Common myeloid progenitor, CD34-positive (primary cell): ENCODE measurements at places on chromosomes 13 and 19.

DNA sequence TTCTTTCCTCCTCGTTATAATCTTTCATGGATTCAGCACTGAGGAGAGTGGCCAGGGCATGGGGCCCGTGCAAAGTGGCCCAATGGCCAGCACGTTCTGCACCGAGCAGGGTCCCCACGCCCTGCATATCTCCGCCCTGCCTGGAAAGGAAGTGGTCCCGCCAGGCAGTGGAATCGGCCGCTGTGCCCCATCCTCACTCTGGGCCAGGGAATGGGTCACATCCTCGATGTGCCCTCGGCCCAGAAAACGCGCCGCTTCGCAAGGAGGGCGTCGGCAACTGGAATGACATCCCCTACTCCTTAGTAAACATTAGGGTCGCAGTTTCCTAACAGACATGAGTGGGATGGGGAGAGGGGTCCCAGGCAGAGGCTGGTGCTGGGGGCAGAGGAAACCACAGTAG, 90.7 kb downstream of the ZNF254 start:
- DNase-seq, result no peak

DNA sequence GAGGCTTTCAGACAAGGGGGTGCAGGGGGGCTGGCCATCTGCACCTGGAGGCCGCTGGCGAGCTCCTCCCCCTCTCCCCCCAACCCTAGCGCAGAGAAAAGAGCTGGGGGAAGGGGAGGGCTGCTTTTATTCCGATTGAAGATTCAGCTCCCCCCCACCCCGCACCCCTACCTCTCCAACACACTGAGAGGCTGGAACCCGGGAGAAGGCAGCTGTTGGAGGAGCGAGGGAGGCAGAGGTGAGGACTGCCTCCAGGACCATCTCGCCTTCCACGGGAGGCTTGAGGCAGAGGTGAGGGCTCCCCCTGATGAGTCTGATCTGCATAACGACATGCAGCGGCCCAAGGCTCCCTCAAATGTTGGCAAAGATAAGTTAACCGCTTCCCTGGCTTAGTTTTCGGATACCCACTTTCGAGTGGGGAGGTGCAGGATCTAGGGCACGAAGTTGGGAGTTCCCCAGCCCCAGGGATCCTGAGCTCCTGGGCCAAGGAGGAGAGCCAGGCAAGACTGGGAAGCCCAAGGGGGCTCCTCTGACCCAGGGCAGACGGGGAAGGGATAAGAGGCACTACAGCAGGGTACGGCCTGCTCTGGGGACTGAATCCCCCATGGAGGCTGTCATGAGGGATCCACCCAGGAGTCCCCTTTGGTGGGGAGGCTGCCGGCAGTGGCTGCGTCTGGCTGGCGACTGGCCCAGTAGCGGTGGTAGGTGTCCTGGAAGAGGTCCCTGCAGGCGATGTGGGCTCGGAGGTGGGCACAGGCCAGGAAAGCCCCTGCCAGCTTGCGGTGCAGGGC, 1.2 kb upstream of the NUMBL start:
- peak; percentile 66 for DNase-seq

DNA sequence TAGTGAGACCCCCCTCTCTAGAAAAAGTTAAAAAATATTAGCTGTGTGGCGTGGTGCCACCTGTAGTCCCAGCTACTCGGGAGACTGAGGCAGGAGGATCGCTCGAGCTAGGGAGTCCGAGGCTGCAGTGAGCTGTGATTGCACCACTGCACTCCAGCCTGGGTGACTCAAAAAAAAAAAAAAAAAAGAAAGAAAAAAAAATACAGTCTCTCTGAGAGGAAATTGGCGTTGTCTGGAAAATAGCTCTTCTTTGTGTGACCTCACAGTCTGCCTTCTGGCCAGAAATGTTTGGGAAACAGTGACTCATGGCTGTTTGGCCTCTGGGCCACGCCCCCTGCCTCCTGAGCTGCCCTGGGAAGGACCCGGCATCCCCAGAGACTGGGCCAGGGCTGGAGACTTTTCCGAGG, 10.7 kb downstream of the MARCHF2 start:
- DNase-seq, result peak; percentile 65

DNA sequence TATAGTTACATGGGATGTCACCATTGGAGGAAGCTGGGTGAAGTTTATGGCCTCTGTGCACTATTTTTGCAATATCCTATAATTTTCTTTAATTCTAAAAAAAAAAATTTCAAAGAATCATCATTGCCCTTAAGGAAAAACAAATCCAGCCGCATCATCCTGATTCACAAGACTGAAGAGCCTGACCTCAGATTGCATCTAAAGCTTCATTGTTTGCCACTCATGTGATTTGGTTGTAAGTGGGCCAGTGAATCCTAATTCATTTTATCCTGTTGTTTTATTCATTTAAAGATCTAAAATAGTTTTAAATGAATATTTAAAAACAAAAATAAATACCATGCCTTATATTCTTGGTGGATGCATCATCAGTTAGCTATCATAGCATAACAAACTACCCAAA, 504.5 kb downstream of the TBC1D4 start:
- no peak for DNase-seq

- no peak for DNase-seq
These were observed 48.2 kb upstream of the GPI start for GRCh38 chr19:34316741-34317301.
